EL (cell line): ENCODE measurements at places on chromosomes 5 and 9.

DNA sequence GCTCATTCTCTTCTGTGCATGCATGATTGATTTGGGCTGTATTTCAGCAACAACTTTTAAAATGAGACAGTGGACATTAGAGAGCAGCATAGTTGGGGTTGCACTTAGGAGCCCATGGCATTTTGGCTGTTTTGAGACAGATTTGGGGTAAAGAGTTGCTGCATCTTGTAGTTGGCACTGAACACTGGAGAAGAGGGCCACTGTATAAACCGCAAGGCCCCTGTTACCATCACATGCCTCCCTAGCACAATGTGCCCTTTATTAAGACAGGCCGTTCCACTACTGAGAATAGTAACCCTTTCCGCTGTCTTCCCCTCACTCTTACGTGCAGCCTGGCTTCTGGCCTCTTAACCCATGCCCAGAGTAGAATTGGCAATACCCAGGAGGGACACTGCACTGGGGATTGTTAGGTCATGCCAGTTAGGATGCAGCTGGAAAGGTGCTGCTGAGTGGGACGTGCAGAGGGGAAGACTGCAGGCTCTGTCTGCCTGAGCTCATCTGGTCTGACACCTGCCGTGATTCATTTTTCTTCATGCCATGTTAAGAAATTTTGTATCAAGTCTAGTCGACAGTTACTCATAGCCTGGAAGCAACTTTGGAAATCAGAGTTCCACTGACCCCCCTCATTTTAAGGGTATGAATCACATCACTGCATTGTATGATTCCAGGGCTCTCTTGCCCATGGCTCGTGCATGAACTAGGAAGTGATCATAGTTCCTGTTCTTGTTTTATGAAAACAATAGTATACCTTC, 146.9 kb upstream of the DMRT1 start:
- DNase-seq, result peak; percentile 93

- DNase-seq, result peak; percentile 73
These were observed 4.0 kb upstream of the CLIC3 start for GRCh38 chr9:137000177-137000930.

GRCh38 chr9:115134941-115135340, 17.0 kb upstream of the TNC start:
- DNase-seq, result no peak

DNA sequence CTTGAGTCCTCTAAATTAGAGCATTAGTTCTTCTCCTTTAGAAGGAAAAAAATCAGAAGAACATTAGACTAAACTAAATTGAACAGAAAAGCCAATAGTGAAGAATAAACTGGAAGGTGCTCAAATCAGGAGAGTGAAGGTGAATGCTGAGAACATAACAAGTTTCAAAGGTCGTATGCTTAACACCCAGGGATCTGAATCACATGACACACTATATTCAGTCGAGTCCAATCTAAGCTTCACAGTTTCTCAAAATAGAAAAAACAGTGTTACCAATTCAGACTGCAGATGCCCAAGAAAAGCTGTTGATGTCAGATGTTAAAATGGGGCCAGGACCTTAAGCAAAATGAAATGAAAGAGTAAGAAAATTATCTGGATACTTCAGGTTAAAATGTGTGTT, 614.5 kb downstream of the EFNA5 start:
- no peak for DNase-seq

GRCh38 chr9:37036776-37037502, 2.9 kb upstream of the PAX5 start:
- DNase-seq, result peak; percentile 46
